Stimulated activated CD4-positive, alpha-beta T cell treated with anti-CD3 and anti-CD28 coated beads, Interleukin-4, amount 100 ng/mL, for 48 hours (primary cell): ENCODE measurements at places on chromosomes 4 and X.
A peak's percentile ranks its signal among the peaks of the same experiment; 100 is the strongest.

GRCh38 chr4:111388561-111388960 lies 756.7 kb upstream of the FAM241A start:
- DNase-seq = no peak

GRCh38 chrX:30302956-30303355 lies 6.2 kb downstream of the NR0B1 start:
- DNase-seq = no peak

- DNase-seq = no peak
These were observed 106.6 kb downstream of the CRLF2 start for GRCh38 chrX:1105671-1106419.

DNA sequence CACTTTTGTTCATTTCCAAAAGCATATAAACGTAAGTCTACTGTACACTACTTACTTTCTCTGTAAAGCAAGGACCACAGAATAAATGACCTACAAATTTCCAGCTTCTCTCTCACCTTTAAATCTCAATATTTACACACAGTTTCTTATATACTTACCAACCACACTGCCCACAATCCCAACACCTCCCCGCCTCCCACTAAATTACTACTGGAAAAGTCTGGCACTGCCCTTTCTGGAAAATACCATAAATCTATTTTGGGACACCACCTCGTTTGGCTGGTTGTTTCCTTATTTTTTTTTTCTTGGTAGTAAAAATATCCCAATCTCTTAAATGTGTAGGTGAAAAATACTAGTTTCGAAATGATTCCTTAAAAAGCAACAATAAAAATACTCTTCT lies 19.6 kb downstream of the FAT1 start:
- DNase-seq = no peak

DNA sequence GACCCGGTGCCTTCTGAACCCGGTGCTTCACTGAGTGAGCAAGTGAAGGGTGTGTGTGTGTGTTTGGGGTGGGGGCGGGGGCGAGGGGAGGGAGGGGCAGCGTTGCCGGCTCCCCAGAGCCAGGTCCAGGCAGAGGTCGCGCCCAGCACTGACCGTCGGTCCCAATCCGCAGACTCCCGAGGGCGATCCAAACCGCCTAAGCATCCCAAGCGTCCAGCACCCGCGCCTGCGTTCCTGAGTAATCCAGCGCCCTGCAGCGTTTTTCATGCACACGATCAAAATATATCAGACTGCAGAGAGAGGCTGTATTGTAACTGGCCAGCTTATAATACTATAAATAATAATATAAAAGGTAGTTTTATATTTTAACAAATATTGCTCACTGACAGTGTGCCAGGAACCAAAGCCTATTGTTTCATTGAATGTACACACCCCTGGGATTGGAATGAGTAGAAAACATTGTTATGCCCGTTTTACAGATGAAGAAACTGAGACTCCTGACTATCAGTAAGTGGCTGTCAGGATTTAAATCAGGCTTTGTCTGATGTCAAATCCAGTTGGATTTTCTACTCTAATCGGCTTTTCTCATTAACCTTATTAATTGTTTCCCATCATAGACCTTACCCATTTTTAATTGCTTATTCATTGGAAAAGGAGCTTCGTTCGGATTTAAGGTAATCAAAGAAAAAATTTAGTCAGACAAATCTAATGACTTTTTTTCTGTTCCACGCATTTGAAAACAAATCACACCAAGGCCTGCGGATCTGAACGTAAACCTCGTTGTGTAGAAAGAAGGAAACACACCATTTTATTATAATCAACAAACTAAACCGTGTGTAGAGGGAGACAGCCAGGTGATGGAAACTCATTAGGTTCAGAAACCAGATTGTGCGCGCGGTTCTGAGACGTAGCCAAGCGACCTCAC lies 4.0 kb upstream of the NKX3-2 start:
- no peak for DNase-seq

DNA sequence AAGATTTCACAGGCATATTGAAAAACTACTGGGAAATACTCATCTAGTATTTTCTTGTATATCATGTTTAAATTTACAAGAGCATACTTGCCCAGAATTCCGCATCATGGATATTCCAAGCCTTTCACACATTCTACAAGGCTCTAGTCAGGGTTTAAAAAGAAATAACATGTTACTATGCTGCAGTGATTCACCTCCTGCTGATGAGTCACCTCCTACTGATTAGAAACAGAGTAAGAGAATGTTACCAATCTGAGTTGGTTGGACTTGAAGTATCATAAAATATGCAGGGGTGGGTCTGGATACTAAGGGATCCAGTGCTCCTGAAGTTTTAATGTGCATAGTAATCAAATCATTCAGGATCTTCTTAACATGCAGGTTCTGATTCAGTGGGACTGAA lies 192.0 kb upstream of the ANK2 start:
- no peak for DNase-seq

- DNase-seq = no peak
These were observed 6.9 kb downstream of the SLC10A7 start for GRCh38 chr4:146514651-146515357.

DNA sequence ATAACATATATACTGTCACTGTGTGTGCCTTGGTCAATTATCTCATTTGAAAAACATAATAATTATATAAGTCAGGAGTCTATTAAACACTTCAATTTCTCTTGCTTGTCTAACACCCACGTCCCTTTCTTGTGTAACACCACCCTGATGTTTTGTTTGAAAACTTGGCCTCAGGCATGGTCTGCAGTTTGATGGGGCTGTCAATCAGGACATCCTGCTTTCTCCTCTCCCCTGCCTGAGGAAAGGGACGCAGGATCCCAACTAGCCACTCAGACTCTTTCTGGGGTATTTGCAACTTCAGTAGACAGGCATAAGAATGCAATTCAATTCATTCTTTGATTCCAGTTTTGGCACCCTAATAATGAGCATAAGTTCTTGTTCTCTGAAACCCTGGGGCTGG lies 48.8 kb downstream of the DKK2 start:
- no peak for DNase-seq

- DNase-seq = no peak
These were observed 33.5 kb downstream of the PCDH19 start for GRCh38 chrX:100376576-100376975.

- no peak for DNase-seq
These were observed 93.6 kb downstream of the DTHD1 start for GRCh38 chr4:36374836-36375511.

DNA sequence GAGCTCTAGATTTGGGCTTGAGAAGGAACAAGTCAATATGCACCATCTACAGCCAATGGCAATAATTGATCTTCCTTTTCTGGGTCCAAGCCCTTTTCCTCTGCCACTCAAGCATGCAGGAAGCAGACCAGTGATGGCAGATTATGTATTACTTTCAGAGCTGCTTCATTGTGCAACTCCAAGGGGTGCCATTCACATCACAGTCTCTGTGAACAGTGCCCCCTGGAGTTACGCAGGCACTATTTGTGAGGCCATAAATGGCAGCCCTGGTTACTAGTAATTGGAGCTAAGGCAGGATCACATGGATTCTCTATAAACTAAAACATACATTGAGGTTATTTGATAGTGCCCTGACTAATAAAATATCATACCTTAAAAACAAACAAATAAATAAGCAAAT lies 313.4 kb upstream of the SLC7A11 start:
- DNase-seq = no peak

DNA sequence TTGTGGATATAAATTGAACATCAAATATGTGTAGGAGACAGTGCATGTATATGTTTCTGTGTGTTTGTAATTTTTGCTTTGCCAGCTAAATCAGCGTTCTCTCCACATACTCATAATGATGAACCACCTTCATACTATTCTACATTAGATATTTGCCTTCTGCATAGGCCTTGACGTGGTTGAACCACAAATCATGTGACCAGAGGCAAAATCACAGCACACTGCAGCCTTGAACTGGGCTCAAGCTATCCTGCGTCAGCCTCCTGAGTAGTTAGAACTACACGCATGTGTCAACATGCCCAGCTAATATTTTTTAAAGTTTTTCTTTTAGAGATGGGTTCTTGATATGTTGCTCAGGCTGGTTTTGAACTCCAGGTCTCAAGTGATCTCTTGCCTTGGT lies 9.5 kb downstream of the UBQLN2 start:
- DNase-seq = no peak

DNA sequence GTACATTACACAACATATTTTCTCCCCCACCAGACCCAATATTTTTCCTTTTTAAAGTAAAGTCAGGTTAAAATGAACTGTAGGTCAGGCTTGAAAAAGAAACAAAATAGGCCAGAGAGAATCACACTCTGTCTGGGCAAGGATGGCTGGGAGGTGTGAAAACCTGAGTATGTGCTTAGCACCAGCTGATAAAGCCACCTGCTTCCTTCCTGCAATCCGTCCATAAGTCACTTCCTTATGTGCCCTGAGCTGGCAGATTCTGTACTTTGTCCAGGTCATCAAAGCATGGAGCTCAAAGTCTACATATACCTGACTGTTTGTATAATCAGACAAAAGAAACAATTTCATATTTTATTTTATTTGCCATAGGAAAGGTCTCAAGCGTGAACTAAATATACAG lies 37.7 kb downstream of the ANTXR2 start:
- no peak for DNase-seq

DNA sequence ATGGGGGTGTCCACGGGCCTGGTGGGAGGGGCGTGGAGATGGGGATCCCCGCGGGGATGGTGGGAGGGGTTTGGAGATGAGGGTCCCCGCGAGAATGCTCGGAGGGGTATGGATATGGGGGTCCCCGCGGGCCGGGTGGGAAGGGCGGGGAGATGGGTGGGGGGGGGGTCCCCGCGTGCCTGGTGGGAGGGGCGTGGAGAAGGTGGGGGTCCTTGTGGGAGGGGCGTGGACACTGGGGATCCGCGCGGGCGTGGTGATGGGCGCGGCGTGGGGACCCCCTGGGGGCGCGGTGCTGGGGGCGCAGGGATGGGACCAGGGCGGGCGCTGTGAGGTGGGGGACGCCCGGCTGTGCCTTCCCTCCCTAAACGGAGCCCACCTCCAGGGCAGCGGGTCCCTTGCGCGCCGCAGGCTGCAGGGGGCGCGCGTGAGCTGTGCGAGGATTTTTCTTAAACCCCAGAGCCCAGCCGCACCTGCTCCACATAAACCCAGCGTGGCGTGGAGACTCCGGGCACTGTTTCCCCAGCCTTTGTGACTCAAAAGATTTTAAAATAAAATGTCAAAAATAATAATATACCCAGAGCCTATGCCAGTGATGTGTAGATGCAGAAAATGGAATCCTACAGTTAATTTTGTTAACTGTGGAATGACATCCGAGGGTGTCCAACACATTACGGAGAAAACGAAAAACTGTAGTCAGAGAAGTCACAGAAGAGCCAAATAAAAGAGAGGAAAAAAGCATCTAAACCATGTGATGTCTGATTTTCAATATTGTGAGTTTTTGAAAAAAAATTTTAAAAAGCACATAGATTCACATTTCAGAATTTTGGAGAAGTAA lies 1.5 kb upstream of the ASMTL start:
- DNase-seq = peak; percentile 94

GRCh38 chr4:121789960-121790829 lies 10.9 kb upstream of the EXOSC9 start:
- no peak for DNase-seq

- no peak for DNase-seq
These were observed 11.8 kb downstream of the CASP6 start for GRCh38 chr4:109691411-109691920.

DNA sequence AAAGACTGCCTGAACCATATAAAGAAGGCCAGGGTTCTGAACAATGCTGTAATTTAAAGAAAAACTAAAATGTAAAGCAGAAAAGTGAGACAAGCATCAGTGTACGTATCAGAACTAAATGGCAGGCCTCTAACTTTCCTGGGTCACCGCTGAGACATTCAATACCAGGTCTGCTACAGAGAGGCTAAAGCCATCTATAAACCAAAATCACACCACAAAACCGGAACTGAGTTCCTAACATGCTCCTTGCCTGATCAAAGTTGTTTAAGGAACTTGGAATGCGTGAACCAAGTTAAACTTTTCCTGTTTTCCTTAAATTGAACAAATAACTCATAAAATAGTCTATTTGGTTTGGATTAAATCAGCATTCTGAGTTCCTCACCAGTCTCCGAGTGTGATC lies 55.3 kb upstream of the TECRL start:
- DNase-seq = no peak

DNA sequence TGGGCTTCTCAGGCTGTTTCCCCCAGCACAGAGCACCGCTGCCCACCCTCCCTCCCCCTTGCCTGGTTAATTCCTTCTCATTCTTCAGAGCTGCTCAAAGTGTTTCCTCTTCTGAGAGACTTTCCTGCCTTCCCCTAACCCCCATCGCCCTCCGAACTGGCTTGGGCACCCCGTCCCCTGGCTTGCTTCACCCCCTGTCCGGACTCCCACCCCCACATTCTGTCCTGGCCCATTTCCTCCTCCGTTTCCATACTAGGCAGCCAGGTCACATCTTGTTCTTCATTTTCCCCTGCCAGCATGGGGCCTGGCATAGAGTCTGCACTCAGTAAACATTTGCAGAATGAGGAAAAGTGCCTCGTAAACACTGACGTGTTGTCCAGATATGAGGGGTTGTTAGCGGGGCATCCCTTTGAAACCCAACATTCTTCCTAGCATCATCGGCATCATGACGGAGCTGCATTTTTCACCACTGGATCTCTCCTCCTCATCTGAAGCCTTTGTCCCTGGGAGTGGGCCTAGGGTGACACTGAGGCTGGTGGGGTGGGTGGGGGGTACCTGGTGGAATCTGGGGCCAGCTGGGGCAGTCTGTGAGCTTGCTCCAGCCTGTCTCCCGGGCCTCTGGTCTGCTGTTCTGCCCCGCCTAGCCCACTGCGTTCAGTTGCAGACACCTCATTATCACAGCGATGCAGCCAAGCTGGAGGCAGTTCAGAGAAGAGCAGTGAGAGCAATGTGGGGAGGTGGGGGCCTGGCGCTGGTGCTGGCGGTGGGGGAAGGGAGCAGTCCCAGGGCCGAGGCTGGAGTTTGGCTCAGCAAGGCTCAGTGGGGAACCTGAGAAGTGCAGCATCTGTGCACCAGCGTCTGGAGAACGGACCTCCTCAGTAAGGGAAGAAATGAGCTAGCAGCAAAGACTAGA lies 149.4 kb upstream of the PJA1 start:
- DNase-seq = no peak

GRCh38 chr4:11783588-11783987 lies 354.9 kb upstream of the HS3ST1 start:
- no peak for DNase-seq

DNA sequence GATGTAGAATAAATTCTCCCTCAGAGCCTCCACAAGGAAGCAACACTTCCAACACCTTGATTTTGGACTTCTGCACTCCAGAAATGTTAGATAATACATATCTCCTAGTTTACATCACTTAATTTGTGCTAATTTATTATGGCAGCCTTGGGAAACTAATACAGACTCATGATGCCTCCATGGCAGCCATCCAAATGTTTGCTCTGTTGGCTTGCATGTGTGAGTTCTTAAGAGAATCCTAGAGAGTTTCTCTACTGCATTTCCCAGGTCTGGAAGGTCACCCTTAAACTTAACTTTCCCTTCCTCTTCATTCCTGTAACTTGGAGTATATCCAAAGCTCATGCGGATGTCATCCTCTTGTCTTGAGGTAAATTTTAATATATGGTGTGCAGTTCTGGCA lies 956.1 kb downstream of the ADGRL3 start:
- no peak for DNase-seq

DNA sequence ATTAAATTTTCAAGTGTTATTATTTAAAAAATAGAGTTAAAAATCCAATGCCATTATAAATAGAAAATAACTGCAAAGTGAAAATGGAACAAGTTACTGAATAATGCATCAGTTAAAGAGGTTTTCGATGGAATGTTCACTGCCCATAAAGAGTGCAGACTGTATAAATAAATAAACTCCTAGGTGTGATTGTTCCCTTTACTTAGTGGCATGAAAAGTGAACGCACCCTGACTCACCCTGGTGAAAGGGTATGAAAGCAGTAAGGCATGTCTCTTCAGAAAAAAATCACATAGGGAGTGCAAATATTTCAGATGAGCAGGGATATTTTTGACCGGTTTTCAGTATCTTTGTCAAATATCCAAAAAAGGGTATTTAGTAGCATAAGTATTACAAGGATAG lies 387.8 kb downstream of the DCAF12L2 start:
- no peak for DNase-seq
